Motor neuron (in vitro differentiated cells): ENCODE measurements at places on chromosomes 11 and 22.

GRCh38 chr22:23384431-23384830, 195.7 kb downstream of the IGLL1 start:
- no peak for ATAC-seq

DNA sequence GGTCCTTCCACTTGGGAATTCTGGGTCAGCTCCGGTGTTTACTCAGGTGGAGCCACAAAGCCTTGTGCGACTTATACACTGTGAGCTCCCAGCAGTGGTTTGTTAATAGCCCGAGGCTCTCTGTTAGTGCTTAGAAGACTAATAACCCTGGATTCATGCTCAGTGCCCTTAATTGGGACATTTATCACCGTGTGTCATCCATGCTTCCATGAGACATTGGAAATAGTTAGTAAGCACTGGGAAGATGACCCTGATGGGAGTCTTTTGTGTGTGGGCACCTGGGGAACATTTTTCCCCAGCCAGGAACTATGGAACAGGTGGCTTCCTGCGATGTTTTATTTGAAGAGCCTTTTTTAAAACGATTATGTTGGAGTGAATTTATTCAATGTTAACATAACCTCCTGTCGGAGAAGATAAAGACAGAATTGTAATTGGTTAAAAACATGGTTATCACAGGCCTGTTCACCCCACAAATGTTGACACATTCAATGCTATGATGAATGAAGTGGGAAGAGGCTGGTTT, 188.9 kb downstream of the MYO18B start:
- ATAC-seq, result peak; percentile 97

DNA sequence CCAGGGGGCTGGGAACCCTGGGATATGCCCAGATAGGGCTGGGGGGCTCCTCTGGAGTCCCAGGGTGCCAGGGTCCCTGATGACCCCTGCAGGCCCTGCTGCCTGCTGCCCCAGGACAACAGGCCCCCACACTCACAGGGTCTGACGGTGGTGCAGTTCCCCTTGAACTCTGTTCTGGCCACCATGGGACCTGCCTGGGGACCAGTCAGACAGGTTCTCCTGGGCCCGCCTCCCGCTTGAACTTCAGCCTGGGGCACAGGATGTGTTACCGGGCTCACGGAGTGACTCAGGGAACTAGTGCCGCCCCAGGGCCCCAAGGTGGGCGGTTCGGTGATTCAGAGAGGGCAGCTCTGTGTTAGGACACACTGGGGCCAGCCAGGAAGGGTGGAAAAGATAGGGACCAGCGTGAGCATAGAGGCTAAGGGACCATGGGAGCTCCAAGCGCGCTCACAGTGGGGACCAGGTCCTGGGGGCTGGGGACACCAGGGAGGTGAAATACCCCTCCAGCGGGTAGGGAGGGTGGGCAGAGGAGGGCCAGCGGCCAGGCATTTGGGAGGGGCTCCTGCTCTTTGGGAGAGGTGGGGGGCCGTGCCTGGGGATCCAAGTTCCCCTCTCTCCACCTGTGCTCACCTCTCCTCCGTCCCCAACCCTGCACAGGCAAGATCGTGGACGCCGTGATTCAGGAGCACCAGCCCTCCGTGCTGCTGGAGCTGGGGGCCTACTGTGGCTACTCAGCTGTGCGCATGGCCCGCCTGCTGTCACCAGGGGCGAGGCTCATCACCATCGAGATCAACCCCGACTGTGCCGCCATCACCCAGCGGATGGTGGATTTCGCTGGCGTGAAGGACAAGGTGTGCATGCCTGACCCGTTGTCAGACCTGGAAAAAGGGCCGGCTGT, 21.5 kb upstream of the TXNRD2 start:
- peak; percentile 16 for ATAC-seq

DNA sequence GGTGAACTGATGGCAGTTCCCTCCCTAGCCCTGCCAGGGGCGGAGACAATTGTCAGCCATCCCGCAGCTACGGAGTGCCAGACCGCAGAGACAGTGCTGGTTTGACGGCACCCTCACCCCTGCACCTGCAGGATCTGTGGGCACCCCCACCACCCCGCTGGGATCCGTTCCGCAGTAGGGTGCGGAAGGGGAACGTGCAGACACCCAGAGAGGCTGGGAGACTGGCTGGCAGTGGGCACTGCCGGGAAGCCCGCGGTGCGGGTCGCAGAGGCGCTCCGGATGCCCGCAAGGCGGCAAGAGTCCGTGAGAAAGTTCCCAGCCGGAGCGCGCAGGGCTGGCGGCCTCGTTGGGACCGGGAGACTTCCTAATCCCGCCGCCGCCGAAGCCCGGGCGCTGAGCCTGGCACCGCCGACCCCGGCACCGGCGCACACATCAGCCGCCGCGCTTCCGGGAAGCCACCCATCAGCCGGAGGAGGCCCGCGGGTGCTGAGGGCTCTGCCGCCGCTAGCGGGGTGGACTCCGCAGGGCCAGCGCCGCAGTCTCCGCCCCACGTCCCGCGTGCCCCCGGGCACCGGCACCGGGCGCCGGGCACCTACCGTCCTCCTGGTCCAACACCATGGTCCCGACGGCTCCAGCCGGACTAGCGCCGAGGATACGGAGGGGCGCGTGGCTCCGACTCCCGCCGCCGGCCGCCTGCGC, 4.3 kb upstream of the LMO1 start:
- ATAC-seq, result peak; percentile 9

DNA sequence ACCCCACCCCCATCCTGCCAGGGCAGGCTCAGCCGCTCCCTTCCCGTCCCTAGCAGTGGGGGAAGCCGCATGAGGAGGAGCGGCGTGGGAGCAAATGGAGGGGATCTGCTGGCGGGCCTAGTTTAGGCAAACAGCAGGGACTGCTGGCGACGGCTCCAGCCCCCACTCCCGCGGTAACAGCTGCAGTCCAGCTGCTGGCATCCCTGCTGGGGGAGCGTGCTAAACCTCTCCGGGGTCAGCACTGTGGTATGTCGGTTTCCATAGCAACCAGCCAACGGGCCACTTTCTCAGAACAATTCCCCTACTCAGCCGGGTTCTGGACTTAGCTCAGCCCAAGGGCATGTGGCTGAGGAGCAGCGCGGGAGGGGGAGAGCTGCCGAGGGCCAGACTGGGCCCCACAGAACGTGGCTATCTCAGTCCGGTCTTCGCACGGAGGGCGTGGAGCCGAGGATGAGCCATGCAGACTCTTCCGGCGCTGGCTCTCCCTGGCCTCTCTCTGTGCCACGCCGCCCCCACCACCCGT, 98.8 kb downstream of the PKNOX2 start:
- ATAC-seq, result peak; percentile 92
